ENCODE measurements at places on chromosomes 1 and 21.

DNA sequence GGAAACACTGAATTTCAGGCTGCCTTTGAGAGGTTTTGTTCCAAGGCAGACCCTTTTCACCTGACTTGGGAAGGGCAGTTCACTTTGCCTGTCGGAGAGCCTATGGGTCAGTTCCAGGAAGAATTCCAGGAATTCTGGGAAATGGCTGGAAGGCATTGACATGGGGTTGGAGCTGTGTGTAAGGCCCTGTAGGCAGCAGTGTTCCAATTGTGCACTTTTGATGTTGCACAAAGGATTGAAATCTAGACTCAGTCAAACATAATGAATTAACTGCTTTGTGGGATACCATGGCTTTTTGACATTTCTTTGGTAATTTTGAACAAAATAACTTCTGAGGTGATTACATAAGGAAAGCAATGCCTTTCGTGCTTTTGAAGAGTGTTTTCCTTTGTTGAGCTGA is 184.6 kb downstream of the SDCCAG8 start:
- no peaks in the 10 kb centered on the region for H3K27me3 ChIP-seq
- no peak overlapping the region for H3K4me3 ChIP-seq
- no peak overlapping the region for H3K27ac ChIP-seq
- no peak for DNase-seq
- H3K4me1 ChIP-seq, result peaks cover 3% of the 10 kb centered on the region

GRCh38 chr1:220882061-220882891 is 3.0 kb downstream of the HLX start:
- H3K4me1 ChIP-seq, result peaks cover 22% of the 10 kb centered on the region
- peak overlapping the region; percentile 57 for H3K4me3 ChIP-seq
- H3K27me3 ChIP-seq, result peaks cover 95% of the 10 kb centered on the region
- no peak for DNase-seq
- H3K36me3 ChIP-seq, result no peaks in the 10 kb centered on the region
- H3K27ac ChIP-seq, result peak overlapping the region; percentile 51

DNA sequence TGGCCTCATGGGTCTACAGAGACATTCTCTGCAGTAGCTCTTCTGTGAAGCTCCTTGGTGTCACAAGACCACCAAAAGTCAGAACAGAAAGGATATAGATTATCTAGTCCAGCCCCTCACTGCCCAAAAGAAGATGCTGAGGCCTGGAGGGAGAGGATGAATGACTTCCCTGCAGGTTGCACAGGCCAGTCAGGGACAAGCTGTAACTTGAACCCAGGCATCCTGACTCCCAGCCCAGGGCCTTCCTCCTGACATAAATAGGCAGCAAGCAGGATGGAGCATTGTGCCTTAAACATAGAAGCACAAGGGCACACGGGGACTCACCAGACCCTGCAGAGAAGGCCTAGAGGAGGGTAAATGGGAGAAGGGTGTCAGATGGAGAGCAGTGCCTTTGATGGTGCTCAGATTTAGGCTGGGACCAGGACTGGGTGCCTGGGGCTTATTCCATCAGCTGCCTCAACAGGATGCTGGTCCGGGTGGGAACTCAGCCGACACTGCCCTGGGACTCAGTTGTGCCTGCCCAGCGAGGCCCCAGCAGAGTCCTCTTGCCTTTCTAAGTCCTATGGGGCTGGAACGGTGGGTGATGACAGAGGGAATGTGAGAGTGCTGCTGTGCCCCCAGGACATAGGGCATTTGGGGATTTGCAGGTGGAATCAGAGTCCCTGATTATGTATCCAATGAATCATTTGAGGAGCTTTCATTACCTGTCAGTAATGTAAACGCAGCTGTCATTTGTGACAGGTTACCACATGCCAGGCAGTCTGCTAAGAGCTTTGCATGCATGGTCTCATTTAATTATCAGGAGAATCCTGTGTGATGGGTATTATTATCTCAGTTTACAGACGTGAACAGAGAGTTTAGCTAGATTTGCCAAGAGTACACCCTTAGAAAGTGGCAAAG is 13.2 kb downstream of the S100A7A start:
- no peaks in the 10 kb centered on the region for H3K4me1 ChIP-seq
- no peak for DNase-seq
- peaks cover 10% of the 10 kb centered on the region for H3K27me3 ChIP-seq
- no peaks in the 10 kb centered on the region for H3K36me3 ChIP-seq
- no peak overlapping the region for H3K4me3 ChIP-seq

DNA sequence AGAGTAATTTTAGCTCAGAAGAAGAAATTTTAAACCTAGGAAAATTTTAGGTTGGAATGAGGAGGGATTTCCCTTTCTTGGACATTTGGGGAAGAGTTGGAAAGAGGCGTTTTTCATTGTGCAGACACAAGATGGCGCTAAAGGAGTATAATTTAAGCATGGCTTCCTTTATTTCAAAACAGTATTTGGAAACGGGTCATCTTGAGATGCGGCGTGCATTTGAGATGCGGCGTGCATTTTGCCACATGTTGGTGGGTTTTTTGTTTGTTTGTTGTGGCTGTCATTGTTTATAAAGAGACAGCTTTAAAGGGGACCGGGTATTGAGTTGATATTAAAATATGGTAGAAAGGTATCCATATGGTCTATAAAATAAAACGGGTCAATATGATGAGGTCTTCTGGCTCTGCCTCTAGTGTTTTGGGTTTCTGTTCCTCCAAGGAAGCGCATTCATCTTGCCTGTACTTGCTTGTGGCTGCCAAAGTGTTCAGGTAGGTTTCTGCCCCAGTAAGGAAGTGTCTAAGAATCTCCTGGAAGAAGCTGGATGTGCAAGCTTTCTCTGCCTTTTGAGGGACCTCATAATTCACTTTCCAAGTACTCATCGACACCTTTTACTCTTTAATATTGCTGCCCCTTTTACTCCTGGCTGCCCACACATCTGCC is 210.3 kb downstream of the SLC35F3 start:
- no peak overlapping the region for H3K27ac ChIP-seq
- DNase-seq, result no peak
- H3K36me3 ChIP-seq, result no peaks in the 10 kb centered on the region
- peaks cover 17% of the 10 kb centered on the region for H3K4me1 ChIP-seq
- H3K27me3 ChIP-seq, result peaks cover 35% of the 10 kb centered on the region

- no peak overlapping the region for H3K27ac ChIP-seq
- H3K36me3 ChIP-seq, result no peaks in the 10 kb centered on the region
- no peaks in the 10 kb centered on the region for H3K4me1 ChIP-seq
- H3K27me3 ChIP-seq, result no peaks in the 10 kb centered on the region
- DNase-seq, result no peak
These were observed 84.5 kb upstream of the ADGRL4 start for GRCh38 chr1:79090985-79091384.

DNA sequence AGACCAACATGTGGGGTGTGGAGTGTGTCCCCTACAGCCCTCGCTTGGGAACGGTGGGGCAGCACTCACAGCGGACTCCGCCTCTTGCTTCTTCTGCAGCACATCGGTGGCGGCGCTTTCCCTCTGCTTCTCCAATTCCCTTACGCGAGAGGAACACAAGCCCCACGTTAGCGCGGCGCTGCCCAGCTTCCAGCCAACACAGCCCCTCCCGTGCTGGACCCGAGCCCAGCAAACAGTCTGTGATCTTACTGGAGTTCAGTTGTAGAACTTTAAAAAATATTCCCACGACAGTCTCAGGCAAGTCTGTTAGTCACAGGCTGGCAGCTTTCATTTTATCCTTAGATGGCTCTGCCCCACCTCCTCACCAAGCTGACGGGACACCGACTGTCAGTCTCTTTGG is 13.6 kb downstream of the THAP3 start:
- peaks cover 3% of the 10 kb centered on the region for H3K36me3 ChIP-seq
- H3K4me1 ChIP-seq, result no peaks in the 10 kb centered on the region
- H3K27me3 ChIP-seq, result no peaks in the 10 kb centered on the region
- no peak overlapping the region for H3K27ac ChIP-seq

- no peak overlapping the region for H3K27ac ChIP-seq
- no peaks in the 10 kb centered on the region for H3K4me1 ChIP-seq
- no peaks in the 10 kb centered on the region for H3K27me3 ChIP-seq
- no peaks in the 10 kb centered on the region for H3K36me3 ChIP-seq
- H3K4me3 ChIP-seq, result no peak overlapping the region
- no peak for DNase-seq
These were observed 890.9 kb downstream of the MRPL39 start for GRCh38 chr21:24716281-24716918.

GRCh38 chr1:70169018-70169839 is 36.1 kb downstream of the LRRC40 start:
- H3K4me1 ChIP-seq, result peaks cover 6% of the 10 kb centered on the region

DNA sequence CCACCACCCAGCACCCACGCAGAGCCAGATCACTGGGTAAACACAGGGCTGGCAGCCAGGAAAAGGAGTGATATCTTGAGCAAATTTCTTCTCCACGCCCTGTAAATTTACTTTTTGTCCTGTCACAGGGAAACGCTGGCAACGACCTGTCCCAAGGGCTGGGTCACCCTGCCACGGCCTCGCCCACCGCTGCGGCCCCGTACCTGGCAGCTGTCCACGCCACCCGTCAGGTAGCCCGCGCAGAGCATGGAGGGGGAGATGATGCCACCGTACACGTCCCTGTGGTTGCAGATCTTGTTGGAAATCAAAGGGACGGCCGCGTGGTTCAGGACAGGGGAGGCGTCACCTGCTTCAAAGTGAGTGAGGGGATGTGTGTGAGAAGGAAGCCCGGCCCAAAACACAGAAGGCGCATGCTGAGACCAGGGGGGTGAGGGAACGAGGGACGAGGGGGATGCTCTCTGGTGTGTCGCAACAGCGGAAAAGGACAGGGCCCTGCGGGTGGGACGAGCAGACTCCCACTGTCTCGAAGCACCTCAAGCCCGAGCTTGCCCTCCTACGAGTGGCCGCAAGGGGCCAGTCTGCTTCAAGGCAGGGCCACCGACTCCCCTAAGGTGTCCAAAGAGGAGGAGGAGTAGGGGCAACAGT is 10.1 kb upstream of the TFF1 start:
- DNase-seq, result no peak
- H3K4me1 ChIP-seq, result no peaks in the 10 kb centered on the region
- H3K27me3 ChIP-seq, result peaks cover 5% of the 10 kb centered on the region
- H3K27ac ChIP-seq, result no peak overlapping the region
- H3K4me3 ChIP-seq, result no peak overlapping the region
- no peaks in the 10 kb centered on the region for H3K36me3 ChIP-seq

DNA sequence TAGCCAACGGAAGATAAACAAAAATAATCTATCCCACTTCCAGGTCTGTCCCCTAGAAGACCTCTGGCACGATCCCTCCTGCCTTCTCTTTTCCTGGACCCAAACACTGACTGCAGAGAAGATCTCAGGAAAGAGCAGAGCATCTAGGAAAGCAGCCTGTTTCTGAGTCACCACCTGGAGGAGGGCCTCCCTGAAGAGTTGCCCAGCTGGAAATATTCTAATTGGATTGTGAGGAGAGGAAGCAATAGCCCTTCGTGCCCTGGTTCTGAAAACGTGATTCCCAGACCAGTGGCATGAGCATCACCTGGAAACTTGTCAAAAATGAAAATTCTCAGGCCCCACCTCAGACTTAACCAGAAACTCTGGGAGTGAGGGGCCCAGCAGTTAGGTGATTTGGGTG is 411.1 kb downstream of the SETD4 start:
- H3K27ac ChIP-seq, result no peak overlapping the region
- no peaks in the 10 kb centered on the region for H3K36me3 ChIP-seq
- no peak for DNase-seq
- H3K4me1 ChIP-seq, result no peaks in the 10 kb centered on the region

DNA sequence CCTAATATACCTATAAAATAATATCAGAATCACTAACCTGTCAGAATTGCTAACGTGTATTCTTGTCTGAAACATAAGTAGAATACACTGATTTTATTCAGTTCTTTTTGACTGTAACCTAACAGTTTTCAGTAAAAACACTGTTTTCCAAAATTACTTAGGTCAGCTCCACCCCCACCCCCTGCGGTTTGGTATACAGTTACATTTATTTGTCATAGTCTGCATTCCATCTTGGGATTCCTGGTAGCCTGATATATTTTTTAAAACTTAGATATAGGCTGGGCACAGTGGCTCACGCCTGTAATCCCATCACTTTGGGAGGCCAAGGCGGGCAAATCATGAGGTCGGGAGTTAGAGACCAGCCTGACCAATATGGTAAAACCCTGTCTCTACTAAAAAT is 19.8 kb upstream of the ABCD3 start:
- H3K36me3 ChIP-seq, result no peaks in the 10 kb centered on the region

- no peak overlapping the region for H3K4me3 ChIP-seq
- DNase-seq, result no peak
- peak overlapping the region; percentile 50 for H3K27ac ChIP-seq
These were observed 27.2 kb downstream of the MRPL37 start for GRCh38 chr1:54227091-54227602.

DNA sequence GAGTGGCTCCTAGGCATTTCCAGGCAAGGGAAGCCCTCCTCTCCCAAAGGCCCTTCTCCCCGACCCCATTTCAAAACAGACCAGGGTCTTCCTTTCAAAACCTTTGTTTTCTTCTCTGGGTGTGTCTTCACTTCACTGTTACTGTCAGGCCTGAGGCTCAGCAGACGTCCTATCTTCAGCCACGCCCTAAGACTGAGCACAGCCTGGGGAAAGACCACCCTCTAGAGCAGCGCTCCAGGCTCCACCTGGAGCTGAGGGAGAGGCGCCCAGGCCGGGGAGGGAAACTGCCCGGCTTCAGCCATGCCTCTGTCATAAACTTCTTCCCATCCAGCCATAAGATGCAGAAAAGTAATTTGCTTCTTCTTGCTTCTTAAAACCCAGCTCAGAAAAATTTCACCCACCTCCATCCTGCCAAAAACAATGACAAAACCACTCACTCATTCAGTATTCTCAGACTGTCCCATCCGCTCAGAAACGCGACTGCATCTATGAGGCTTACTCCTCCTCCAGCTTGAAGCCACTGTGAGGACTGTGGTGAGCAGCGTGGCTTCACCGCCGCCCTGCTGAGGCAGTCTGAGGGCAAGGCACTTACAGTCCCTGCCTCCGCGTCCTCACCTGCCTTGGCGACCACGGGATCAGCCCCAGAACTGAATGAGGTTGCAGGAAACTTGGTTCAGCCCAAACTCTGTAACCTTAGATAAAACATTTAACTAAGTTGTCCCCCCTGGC is 36.1 kb downstream of the VN1R5 start:
- H3K4me1 ChIP-seq, result no peaks in the 10 kb centered on the region
- no peaks in the 10 kb centered on the region for H3K27me3 ChIP-seq
- H3K27ac ChIP-seq, result no peak overlapping the region
- no peak overlapping the region for H3K4me3 ChIP-seq
- H3K36me3 ChIP-seq, result peaks cover 9% of the 10 kb centered on the region
- DNase-seq, result no peak

GRCh38 chr1:110196917-110197765 is 13.0 kb upstream of the KCNC4 start:
- peaks cover 4% of the 10 kb centered on the region for H3K4me1 ChIP-seq
- H3K4me3 ChIP-seq, result no peak overlapping the region
- H3K27me3 ChIP-seq, result peaks cover 8% of the 10 kb centered on the region

DNA sequence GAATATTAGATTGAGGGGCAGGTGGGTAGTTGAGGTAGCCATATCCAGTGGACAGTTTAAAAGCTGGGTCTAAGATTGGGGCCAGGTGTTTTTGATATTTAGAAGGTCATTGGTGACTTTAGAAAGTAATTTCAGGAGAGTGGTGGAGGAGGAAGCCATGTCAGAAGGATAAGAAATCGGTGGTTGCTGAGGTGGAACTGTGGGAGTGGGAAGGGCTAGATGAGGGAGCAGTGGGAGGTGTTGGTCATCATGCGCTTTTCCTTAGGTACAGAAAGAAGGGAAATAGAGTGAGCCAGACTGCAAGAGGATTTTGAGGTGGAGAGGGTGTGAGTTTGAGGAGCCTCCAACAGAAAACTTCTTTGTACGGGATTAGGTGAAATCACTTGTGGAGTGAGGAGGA is 7.2 kb downstream of the MTR start:
- no peak for DNase-seq
- no peak overlapping the region for H3K27ac ChIP-seq
- H3K4me3 ChIP-seq, result no peak overlapping the region
- H3K27me3 ChIP-seq, result no peaks in the 10 kb centered on the region
- H3K36me3 ChIP-seq, result peaks cover 15% of the 10 kb centered on the region

- peaks cover 23% of the 10 kb centered on the region for H3K4me1 ChIP-seq
- DNase-seq, result no peak
- peaks cover 4% of the 10 kb centered on the region for H3K27me3 ChIP-seq
- H3K4me3 ChIP-seq, result no peak overlapping the region
- H3K36me3 ChIP-seq, result no peaks in the 10 kb centered on the region
- no peak overlapping the region for H3K27ac ChIP-seq
These were observed 54.8 kb downstream of the FOXO6 start for GRCh38 chr1:41416081-41416480.
